ENCODE measurements at places on chromosomes 12 and 14.

- DNase-seq = no peak
Observed at GRCh38 chr12:25384893-25385248, 134.1 kb upstream of the KRAS start.

- DNase-seq = no peak
Observed at GRCh38 chr12:25839470-25839869, 119.0 kb upstream of the RASSF8 start.

DNA sequence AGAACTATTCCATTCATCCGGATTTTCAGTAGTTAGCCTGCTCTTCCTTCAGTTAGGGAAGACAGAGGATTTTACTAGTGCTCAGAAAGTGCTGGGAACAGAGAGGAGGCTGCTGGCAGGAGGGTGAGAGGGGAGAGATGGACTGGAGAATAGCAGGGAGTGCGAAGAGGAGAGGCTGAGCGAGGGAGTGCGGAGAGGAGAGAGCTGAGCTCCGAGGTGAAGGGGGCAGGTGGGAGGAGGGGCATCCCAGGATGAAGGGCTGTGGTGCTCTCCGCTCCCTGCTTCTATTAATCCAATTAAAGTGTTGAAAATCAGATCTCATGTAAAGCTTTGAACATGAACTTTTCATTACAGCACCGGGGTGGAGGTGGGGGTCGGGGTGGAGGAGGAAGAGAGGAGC lies 20.4 kb upstream of the SMOC1 start:
- DNase-seq = no peak

DNA sequence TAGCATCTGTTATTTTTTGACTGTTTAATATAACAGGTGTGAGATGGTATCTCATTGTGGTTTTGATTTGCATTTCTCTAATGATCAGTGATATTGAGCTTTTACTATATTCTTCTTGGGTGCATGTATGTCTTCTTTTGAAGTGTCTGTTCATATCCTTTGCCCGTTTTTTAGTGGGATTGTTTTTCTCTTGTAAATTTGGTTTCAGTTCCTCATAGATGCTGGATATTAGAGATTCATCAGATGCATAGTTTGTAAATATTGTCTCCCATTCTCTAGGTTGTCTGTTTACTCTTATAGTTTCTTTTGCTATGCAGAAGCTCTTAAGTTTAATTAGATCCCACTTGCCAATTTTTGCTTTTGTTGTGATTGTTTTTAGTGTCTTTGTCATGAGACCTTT lies 48.9 kb upstream of the NEDD1 start:
- no peak for DNase-seq

- no peak for DNase-seq
Observed at GRCh38 chr12:121805171-121806008, 1.6 kb downstream of the SETD1B start.

Measured in muscle of arm (tissue), 14 donors.